ENCODE measurements at places on chromosomes 13 and 19.

GRCh38 chr19:46959894-46960556 is 59.6 kb upstream of the NPAS1 start:
- DNase-seq, result no peak

DNA sequence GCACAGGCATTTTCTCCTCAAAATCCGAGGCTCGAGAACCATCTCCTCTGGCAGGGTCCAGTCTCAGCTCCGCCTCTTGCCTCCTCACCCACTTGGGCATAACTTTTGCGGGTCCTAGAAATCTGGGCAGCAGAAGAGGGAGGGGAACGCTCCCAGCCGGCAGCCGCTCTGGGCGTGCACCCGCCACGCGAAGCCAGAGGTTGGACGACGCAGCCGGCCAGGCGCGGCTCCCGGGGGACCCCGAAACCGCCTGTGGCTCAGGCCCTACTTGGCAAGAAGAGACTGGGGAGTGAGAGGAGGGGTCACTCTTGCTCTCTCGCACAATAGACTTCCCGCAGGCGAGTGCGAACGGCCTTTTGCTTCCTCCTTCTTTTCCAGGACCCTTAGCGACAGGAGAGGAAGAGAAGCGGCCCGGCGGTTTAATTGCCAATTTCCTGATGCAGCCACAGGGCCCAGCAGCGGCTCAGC is 6.0 kb upstream of the SOX1 start:
- no peak for DNase-seq

- no peak for DNase-seq
Measured at GRCh38 chr13:110128546-110128945, 178.4 kb downstream of the COL4A1 start.

DNA sequence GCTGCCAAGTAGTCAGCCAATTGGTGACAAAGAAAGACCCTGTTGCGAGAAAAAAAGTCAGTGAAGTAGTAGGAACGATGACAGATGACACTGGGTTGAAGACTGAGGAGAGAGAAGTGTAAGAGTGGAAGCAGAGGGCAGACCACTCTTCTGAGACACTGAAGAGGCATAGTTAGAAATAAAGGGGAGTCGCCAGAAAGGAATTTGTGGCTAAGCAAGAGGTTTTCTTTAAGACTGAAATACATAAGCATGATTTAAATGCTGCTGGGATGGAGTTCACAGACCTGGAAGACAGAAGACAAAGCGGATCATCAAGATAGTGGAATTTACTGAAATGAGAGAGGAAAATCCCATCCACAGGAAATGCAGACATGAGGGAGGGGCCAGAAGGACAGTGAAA is 56.2 kb upstream of the USPL1 start:
- no peak for DNase-seq

DNA sequence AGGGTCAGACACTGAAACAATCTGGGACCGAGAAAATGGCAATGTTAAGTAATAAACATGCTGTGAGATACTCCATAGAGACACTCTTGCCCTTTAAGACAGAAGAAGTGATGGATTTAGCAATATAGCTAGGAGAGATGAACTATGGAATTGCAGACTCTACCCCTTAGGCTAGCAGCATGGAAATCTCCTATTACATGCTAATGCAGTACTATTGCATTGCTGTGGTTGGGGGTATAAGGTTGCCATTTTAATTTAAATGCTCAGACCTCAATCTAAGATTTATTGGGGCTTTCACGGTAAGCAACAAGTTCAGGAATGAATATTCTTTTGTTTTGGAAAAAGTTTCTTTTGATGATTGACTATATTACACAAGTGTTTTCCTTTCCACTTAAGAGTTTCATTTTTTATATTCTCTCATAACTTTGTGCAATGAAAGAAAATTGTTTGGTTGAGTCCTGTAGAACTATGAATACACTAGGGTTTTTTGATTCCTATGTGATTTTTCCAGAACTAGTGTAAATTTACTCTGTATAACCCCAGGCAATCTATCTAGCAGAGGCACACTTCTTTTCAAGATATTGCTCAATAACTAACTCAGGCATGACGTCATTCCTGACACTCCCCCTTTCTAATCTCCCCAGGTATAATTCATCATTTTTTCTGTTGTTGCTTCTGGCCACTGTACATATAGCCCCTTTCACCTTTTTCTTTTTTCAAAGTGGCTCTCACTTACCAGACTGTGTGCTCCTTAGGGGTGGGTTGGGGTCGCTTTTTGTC is 394.7 kb upstream of the KLF12 start:
- no peak for DNase-seq

Data from HL-60 (cell line).